GM12865 (cell line): ENCODE measurements at places on chromosomes 5 and 9.

GRCh38 chr5:174204535-174205313, 159.2 kb downstream of the NSG2 start:
- DNase-seq: no peak

DNA sequence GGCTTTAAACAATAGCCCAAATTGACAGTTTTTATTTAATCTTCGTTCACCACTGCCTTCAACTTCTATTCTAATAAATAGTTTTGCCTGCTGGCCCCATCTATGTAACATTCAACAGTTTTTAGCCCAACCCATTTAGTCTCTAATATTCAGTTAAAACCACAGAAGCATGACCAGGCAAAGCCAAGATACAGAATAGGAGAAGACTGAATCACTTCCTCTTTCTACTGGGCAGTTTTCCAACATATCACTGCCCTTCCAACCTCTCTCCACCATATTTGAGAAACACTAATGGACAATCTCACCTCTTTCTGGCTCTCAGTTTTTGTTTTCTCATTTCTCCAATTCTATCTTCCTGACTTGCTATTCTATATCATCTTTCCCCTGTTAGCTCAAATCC, 352.9 kb downstream of the DNAH5 start:
- no peak for DNase-seq

DNA sequence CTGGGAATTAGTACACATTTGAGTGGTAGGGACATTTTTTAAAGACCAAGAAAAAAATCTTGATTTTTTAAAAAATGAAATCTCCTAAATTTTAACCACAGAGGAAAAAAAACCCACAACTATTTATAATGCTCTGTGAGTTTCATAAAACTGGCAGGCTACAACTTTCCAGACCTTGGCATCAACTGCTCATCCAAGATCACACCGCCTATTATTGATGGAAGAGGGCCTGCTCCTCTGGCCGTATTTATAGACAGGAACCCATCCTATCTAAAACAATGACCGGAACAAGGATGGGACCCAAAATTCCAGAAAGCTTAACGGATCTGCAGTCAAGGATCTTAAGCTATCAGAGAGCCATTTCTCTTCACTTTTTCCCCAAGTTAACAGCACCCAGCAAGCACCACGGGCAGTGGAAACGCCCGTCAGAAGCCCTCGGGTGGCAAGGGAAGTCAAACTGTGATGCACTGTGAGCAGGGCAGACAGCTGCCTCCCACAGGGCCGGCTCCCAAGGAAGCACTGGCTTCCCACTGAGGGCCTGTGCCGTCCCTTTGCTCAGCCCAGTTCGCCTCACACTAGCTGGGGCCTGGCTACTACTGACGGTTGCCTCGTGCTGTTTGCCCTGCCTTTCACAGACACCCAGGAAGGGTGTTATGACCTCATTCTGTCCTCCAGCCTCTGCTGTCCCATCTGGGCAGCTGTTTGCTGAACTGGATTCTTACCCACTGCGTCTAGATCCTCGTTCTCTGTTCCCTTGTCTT, 62.8 kb downstream of the CDC14B start:
- DNase-seq: no peak

GRCh38 chr9:137486141-137486490, 27.0 kb upstream of the NSMF start:
- DNase-seq: no peak

- DNase-seq: peak; percentile 77
Observed at GRCh38 chr5:74640954-74641734, 616 bp upstream of the ENC1 start.

DNA sequence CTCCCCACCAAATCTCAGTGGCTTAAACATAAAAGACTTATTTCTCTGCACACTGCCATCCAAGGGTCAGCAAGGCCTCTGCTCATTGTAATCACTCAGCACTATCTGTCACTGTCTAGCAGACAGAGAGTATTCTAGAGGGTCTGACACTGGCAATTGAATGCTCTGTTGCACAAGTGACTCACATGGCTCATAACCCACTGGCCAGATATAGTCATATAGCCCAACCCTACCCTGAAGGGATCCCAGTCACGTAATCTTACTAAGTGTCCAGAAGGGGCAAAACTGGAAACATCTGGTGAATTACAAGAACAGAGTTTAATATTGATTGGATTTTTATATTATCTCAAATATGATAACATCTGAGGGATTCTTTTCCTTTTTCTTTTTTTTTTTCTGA, 80.7 kb downstream of the TSSK1B start:
- no peak for DNase-seq

DNA sequence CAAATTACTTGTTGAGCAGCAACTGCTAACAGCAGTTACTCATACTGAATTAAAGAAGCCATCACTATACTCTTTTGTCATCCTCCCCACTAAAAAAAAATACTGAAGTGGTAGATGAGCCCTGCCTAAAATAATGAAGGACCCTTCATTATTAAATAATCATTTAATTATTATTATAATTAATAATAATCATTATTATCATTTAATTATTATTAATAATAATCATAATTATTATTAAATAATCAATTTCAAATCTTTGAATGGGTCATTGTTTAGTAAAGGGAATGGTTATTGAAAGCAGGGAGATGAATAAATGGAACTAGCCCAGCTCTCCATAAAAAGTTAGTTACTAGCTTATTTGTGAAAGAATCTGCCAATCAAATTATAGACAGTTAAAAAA, 396.4 kb downstream of the NFIB start:
- DNase-seq: no peak

- DNase-seq: no peak
Observed at GRCh38 chr9:104836767-104837166, 72.8 kb downstream of the NIPSNAP3B start.

DNA sequence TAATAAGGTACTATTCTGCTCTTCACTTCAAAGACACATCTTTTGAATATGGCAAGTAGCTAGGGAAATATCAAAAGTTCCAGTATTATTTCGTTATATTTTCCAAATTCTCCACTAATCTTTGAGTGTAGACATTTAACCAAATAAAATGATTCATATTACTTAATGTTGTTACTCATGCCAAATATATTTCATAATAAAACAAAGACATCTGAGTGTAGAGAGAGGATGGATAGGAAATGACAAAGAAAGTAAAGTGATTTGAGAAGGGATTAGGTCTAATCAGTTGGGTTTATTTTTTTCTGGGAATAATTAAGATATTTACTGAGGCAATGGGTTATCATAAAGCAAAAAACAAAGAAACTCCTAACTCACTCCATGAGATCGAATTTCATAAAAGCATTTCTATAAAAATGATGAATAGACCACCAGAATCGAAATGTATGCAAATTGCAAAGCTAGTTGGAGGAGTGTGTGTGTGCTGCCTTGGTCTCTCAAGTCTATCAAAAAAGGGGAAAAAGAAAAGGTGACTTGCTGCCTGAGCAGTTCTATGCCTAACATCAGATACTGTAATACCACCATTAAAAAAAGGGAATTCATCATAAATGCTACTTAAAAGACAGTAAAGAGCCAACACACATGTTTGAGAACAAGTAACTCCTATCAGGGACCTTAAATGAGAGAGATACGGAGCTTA, 255.5 kb downstream of the PDE4D start:
- DNase-seq: no peak

- DNase-seq: no peak
Observed at GRCh38 chr5:20109326-20109725, 121.3 kb upstream of the CDH18 start.

- peak; percentile 68 for DNase-seq
Observed at GRCh38 chr5:98933445-98934072, 4.8 kb upstream of the CHD1 start.

GRCh38 chr5:178204935-178205748, 809 bp downstream of the HNRNPAB start:
- DNase-seq: peak; percentile 89

GRCh38 chr9:32841314-32841713, 58.0 kb downstream of the TMEM215 start:
- no peak for DNase-seq

DNA sequence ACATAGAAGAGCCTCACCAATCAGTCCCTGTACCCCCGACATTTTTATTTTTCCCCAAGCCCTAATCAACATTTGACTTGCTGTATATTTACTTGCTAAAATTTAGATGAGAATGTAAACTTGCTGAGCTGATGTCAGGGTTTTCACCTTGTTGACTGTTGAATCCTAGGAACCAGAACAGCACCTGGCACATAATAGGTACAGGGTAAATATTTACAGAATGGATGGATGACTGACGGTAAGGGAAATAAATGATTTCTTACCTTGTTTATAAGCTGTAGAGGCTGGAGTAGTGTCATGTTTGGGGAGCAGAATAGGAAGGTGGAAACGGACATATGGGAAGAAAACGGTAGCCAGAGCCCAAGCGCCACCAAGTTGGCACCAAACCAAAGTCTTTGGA, 107.0 kb upstream of the NUDT12 start:
- no peak for DNase-seq

DNA sequence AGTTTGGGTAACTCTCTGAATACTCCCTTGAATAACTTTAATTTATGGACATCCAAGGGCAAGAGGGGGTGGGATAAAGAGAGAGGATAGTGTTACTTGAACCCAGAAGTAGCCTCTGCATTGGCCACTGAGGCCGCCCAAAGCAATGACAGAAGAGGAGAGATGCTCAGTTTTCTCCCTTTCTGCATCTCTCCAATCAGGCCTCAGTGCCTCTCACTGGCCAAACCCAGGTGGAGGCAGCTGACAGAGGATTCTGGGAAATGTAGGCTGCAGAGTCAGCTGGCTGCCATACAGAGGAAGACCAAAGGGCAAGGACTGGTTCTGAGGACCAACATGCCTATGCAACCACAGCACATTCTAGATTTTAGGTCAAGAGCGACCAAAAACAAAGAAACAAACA, 719.4 kb downstream of the MAT2B start:
- DNase-seq: no peak

- DNase-seq: no peak
Observed at GRCh38 chr9:125748446-125749099, 1.4 kb downstream of the PBX3 start.

DNA sequence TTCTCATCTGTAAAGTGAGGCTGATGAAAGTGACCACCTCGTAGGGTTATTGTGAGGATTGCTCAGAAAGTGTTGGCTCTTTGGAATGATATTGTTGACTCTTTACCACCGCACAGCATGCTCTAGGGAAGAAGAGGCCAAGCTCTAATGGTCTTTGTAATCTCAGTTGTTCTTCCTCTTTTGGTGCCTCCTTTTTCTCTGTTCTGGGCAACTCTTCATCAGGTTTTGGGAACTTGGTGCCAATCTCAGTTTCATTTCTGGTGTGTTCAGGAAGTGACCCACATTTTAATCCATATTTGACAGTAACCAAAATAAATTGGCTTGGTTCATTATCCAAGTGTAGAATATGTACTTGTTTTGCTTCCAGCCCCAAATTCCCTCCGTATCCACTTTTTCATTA, 25.1 kb downstream of the ARHGAP26 start:
- DNase-seq: peak; percentile 8
